Stimulated activated naive B cell treated with anti-CD40 and anti-IgM and Interleukin-4, amounts not matched to agents 10 μg/mL and 1 μg/mL and 100 μg/mL, for 72 hours (primary cell): ENCODE measurements at places on chromosomes 4 and X.

GRCh38 chr4:8131210-8131609 lies 27.4 kb downstream of the ABLIM2 start:
- DNase-seq = no peak

- no peak for DNase-seq
Observed at GRCh38 chr4:8237256-8237989, 32.1 kb upstream of the HTRA3 start.

- DNase-seq = no peak
Observed at GRCh38 chrX:39443240-39443639, 642.0 kb downstream of the MID1IP1 start.

GRCh38 chr4:187251896-187252295 lies 528.2 kb upstream of the FAT1 start:
- no peak for DNase-seq

- no peak for DNase-seq
Observed at GRCh38 chrX:6448003-6448402, 86.9 kb downstream of the VCX3A start.

DNA sequence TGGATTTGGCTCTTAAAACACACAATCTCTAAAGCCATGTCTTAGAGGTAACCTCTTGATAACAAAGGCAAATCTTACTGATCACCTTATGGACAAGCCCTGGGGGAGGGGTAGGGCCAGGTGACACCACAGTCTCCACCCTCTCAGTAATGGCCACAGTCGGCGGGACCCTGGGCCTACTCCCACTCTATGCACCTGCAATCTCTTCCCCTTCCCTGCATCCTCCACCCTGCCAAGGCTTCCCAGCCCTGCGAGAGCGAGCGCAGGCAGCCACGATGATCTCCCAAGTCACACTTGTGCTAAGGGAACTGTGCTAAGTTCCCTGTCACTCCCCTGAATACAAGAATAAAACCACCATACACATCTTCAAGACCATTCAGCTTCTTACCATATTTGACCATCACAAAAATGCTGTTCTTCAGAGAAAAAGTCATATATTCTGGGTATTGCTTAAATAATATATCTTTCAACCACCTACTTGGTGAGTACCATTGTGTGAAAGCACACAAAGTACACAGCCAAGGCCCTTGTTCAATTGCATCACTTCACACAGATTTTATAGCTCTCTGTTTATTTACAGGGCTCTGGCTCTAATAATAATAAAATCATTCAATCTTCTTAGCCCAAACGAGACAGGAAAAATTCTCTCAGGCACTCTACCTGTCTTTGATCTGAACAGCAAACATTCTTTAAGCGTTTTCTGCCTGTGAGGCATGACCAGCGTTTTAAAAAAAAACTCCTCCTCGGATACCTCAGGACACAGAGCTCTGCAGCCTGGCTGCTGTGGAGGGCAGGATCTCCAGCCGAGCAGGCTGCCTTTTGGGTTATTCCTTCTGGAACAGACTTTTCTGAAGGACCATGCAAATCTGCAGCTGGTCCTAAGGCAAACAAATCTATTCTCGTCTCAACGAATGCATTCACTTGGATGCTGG lies 115.7 kb upstream of the MAP3K15 start:
- no peak for DNase-seq

- DNase-seq = no peak
Observed at GRCh38 chr4:54215379-54216077, 13.6 kb upstream of the PDGFRA start.

- peak; percentile 5 for DNase-seq
Observed at GRCh38 chr4:122152711-122153226, 638 bp downstream of the BLTP1 start.

GRCh38 chr4:141914746-141915145 lies 278.4 kb downstream of the IL15 start:
- no peak for DNase-seq

- no peak for DNase-seq
Observed at GRCh38 chrX:42273387-42273786, 350.0 kb upstream of the CASK start.

GRCh38 chr4:155679343-155679742 lies 12.7 kb downstream of the GUCY1A1 start:
- no peak for DNase-seq

DNA sequence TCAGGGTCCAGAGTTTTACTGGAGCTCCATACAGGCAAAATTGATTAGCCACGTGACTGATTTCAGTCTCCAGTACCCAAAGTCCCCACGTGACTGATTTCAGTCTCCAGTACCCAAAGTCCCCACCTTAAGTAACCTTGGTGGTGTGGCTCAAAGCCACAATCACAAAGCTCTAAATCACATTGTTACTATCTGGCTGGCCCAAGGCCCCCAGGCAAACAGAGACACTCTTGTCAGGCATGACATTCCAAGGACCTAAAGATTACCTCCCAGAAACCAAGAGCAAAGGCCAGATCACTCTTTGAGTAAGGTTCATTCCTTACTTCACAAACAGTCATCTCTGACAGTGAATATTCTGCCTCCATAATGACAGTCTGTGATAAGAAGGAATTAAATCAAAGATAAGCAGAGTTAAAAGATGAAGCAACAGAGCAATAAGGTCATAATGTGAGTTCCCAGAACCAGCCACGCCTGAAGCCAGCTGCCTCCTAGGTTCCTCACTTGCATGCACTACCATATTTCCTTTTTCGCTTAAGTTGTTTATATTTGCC lies 78.5 kb downstream of the ANXA3 start:
- DNase-seq = no peak

GRCh38 chr4:4856071-4857000 lies 3.1 kb upstream of the MSX1 start:
- DNase-seq = no peak

- no peak for DNase-seq
Observed at GRCh38 chr4:113112338-113112978, 63.0 kb downstream of the ANK2 start.

DNA sequence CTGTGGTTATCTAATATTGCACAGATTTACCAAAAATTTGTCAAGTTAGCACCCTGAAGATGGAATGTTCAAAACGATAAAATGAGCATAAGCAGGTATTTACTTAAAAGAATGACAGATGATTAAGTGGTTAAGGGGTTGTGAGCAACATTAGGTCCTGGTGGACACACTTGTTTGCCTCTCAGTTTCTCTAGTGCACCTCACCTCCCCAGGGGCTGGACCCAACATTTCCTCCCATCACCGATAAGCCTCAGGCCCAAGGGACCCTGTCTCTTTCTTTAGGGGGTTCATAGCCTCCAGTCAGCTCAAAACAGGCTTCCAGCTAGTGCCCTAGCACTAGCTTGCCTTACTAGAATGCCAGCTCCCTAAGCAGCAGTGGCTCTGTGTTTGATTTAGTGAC lies 88.0 kb downstream of the ATP11C start:
- no peak for DNase-seq

DNA sequence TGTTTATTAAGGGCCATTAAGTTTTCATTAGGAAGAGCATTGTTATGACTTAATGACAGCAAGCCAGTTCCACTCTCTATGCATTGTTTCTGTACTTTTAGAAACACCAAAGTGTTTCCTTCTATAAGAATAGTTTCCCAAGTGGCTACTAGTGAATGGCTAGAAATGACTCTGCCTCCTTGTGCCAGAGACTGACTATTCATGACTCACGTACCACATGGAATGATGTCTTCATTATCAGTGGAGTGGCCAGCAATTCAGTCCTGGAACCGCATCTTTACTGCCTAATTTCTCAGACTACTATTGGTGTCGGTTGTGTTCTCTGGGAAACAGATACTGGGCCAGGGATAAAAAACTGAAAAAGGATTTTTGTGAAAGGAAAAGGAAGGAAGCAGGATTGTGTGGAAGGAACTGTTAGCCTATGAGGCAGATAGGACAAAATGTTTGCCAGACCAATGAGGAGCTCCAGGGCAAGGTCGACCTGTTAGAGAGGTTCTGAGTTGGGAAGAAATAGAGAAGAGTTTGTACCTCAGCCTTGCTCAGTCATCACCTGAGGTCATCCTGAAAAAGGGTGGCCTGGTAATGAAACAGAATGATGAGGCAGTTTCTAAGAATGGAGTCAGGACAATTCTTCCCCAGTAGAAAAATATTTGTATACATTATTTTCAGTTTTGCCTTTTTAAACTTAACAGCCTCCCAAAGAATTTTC lies 218.6 kb downstream of the SPCS3 start:
- no peak for DNase-seq
